Hematopoietic multipotent progenitor cell treated with erythropoietin and hydrocortisone succinate and interleukin-3 and kit ligand, for 17 days (in vitro differentiated cells): ENCODE measurements at places on chromosomes 4 and X.

DNA sequence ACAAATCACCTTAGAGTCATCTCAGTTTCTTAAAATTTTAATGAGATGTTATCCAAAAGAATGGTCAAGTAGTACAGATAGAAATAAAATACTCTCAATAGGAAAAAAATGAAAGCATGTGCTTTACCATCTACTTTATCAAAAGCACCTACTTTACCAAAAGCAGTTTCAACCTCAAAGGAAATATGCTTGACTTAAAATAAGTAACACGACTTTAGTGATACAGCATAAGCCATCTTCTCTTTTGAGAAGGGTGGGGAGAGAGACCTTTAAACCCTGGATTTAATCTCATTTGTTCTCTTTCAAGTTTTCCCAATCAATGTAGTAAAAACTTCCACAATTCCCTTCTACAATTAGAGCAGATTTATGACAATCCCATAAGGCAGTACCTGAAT is 26.5 kb downstream of the OTUD4 start:
- DNase-seq, result no peak

- DNase-seq, result no peak
These were observed 877.8 kb downstream of the FAT4 start for GRCh38 chr4:126192506-126192905.

- no peak for DNase-seq
These were observed 29.9 kb upstream of the PJA1 start for GRCh38 chrX:69195192-69195591.

- DNase-seq, result no peak
These were observed 128.0 kb upstream of the STS start for GRCh38 chrX:7019555-7019954.

DNA sequence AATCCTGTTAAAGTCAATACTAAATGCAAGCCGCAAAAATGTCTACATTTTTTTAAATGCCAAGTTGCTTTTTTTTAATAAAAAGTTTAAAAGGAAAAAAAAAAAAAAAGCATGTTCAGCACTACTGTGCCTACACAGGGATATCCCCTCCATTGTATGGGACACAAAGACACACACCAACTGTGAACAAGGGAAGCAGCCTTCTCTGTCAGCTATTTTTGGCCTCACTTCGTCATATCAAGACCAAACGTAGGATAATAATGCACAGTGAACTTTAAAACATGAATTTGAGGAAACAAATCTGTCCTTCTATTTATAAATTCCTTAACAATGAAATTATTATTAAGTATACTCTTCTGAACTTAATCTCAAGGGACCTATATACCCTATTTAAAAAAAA is 4.4 kb downstream of the FBXW7 start:
- DNase-seq, result no peak

GRCh38 chrX:20309806-20310205 is 43.1 kb upstream of the RPS6KA3 start:
- DNase-seq, result no peak

- DNase-seq, result no peak
These were observed 76.2 kb downstream of the WFS1 start for GRCh38 chr4:6345866-6346265.

DNA sequence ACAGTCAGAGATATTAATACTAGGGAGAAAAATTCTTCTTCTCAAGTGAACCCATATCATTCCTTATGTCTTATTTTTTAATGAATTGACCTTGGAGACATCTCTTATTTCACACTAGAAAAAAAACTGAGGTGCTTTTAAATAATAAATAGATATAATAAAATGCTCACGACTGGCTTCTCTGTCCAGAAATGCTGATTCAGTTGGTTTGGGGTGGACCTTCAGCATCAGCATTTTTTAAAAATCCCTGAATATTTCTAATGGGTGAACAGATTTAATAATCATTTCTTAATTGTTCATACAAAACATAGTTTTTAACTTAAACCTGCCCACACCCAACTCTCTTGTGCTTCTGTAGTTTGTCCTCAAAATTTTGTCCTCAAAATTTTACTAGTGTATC is 283.9 kb downstream of the TECRL start:
- DNase-seq, result no peak

GRCh38 chr4:182492423-182492822 is 249.2 kb downstream of the TENM3 start:
- DNase-seq, result no peak

DNA sequence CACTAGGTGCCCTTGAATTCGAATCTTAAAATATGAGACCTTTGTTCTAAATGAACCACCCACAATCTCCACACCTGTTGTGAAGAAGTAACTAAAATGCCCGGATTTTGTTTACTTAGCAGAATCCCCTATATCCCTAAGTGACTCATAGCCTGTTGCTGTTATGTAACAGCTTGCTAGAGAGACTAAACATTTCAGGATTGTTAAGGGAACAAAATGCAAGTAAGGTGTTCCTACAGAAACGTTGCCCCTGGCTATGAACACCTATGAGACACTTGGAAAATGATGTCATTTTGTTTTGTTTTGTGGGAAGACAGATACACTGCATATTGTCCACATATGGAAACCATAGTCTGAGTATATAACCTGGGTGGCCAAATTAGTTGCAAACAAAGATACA is 24.2 kb upstream of the MXRA5 start:
- DNase-seq, result no peak
